ENCODE measurements at places on chromosomes 1 and 21.

GRCh38 chr1:178619042-178619927 is 105.8 kb upstream of the RALGPS2 start:
- DNase-seq: no peak

DNA sequence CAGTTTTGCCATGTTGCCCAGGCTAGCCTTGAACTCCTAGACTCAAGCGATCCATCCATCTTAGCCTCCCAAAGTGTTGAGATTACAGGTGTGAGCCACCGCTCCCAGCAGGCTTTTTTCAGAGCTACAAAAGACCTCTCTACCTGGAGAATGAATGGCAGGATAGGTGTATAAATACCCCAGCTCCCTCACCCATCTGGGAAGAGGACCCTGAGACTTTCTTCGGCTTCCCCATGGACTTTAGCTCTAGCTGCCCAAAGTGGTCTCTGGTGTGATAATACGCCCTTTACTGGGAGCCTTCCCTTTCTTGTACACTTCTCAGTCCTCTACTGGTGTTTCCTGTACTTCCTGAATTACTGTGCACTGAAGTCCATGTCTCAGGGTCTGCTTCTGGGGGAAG is 60.6 kb downstream of the PTP4A2 start:
- DNase-seq: no peak

GRCh38 chr1:169260478-169261151 is 107.0 kb downstream of the NME7 start:
- DNase-seq: no peak

DNA sequence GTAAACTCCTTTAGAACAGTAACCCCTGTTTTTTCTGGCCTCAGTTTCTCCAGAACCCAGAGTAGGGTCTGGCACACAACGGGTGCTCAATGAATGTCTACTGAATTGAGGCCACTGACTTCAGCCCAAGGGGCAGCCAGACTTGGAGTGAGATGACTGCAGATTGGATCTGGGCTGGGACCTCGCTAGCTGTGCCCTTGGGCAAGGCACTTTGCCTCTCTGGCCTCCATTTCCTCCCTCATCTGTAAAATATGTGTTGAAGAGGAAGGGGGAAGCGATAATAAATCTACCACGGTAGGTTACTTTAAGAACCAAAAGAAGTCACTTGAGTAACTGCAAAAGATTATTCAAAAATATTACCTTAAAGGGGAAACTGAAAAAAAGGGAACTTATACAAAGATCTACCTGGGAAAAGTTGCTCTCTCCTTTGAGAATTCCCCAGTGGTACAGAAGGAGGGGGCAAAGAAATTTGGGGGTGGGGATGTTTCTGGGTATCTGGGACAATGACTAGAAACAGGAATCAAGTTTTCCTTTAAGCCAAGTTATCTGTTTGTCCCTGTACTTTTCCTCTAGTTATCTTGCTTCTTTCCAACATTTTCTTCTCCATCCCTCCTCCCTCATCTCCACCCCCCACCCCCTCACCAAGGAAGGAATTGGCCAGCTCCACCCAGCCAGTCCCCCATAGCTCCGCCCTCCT is 394 bp upstream of the GRHL3 start:
- DNase-seq: no peak

- peak; percentile 25 for DNase-seq
Observed at GRCh38 chr1:165645654-165646366, 14.8 kb downstream of the MGST3 start.

GRCh38 chr1:167661527-167662426 is 31.7 kb downstream of the RCSD1 start:
- DNase-seq: no peak

- DNase-seq: no peak
Observed at GRCh38 chr1:186499571-186499970, 38.7 kb upstream of the PDC start.

GRCh38 chr21:38664841-38665240 is 140.9 kb upstream of the ETS2 start:
- no peak for DNase-seq

- peak; percentile 18 for DNase-seq
Observed at GRCh38 chr1:11691302-11691914, at the start of gene DRAXIN. TSS of gene DRAXIN (plus strand) at chr1:11691710. CDS start at chr1:11706259, 14,549 bp downstream.

GRCh38 chr1:12480748-12481362 is 137.2 kb downstream of the DHRS3 start:
- peak; percentile 51 for DNase-seq

DNA sequence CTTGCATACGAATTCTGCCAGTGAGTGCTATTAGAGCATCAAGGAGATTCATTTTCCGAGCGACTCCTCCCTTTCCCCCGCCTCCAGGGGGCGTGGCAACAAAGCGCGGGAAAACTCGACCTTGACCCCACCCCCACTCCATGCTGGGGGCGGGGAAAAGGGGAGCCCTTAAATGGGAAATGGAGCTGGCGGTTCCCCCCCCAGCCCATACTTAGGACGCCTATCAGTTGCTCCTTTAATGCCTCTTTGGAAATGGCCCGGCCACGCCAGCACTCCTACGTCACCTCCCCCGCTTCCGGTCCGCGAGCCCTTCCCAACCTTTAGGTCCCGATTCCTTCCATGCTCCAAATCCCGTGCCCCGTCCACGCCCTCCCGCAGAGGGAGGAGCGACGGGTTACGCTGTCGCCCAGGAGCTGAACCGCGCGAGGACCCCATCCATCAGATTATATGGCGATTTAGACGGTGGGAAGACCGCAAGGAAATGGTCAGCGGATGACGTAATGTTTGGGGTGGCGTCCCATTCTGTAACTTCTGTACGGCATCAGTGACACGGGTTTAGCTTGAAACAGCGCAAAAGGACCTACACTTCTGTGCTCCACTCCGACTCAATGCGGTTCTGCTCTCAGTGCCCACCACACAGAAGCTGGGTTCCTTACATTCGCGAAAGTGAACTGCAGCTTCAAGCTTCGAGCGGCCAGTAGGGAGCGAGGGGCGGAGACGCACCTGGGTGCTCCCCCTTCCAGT is 702 bp upstream of the ZNF687 start:
- DNase-seq: peak; percentile 93

GRCh38 chr1:30378991-30379581 is 344.3 kb downstream of the MATN1 start:
- DNase-seq: no peak

- no peak for DNase-seq
Observed at GRCh38 chr1:53661496-53661895, 77.5 kb downstream of the GLIS1 start.

DNA sequence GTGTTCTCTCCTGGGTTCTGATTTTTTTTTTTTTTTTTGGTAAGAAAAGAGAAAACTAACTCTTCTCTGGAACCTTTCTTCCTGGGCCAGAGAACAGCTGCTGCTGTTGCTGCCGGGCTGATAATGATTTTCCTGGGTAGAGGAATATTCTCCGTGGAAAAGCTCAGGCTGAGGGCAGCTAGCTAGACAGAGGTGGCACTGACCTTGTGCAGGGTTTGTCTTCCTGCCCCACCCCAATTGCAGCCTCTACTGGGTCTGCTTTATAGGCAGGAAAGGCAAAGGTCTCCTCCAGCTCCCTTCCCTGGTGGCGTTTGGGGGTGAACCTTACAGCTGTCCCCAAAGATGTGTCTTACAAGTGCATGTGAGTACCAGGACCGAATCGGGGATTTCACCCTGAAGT is 79.3 kb downstream of the SPSB1 start:
- DNase-seq: no peak

DNA sequence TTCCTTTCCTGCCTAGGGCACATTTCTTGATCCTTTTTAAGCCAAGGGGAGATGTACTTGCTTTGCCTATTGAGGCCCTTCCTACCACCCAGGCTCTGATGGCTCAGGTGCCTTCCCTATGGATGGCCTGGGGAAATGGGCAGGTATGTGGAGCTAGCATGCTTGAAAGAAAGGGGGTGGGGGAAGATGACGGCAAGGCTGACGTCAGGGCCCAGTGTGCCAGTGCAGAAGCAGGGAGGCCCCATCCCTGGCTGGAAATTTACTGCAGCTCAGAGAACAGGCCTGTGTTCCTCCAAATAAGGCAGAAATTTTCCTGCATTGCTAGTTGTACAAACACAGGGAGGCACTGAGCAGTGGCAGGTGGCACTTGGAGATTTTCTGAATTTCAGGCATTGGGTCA is 453.2 kb upstream of the VAMP3 start:
- no peak for DNase-seq

- DNase-seq: no peak
Observed at GRCh38 chr1:100219883-100220282, 29.8 kb downstream of the DBT start.

GRCh38 chr1:181896824-181897223 is 164.7 kb downstream of the ZNF648 start:
- no peak for DNase-seq

DNA sequence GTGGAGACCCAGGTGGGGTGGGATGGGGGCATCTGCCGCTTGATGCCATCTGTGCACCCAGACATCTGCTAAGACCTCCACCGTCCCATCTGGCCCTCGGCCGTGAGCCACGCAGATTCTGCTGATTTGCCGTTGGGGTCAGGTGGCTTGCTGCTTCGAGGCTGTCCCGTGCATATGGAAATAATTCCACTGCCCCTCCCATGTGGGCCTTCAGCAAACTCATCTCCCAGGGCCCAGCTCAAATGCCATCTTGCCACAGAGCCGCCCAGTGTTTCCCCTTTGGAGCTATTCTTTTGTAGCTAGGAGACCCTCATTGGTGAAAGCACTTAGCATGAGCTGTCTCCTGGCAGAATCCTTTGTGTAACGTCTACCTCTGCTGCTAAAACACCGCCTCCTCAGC is 99.8 kb downstream of the KAZN start:
- DNase-seq: no peak

- no peak for DNase-seq
Observed at GRCh38 chr1:88892357-88892877, 1.1 kb upstream of the GTF2B start.

DNA sequence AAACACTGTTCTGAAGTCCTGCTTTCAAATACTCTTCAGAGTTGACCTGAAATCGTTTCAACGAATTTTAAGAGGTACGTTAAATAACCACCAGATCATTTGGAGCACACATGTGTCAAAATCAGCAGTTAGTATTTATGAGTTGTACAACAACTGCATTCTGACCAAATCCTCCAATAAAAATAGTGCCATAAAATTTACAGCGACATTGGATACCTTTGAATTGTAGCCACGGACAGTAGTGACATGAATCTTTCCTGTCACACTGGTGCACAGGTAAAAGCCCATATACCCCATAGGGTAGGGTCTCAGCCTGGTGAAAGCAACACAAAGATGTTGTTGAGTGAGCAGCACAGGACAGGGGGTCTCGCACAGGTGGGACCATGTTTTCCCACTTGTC is 121.5 kb downstream of the CLIC6 start:
- DNase-seq: no peak

DNA sequence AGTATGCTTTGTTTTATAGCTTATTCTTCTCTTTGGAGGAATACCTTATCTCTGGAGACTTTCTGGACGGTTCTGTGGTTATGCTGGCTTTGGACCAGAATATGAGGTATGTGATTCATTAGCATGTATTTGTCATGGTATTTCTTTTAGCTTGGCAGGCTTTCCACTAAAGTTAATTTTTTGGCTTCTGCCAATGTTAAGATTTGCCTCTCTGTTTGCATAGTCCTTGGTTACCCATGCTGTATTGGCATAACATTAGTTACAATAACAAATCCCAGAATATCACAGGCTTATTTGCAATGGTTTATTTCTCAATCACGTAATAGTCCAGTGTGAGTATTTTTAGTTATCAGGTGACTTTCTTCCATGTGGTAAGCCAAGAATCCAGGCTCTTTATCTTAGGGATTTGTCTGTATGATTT is 9.7 kb downstream of the ZMPSTE24 start:
- DNase-seq: no peak

GRCh38 chr1:200048244-200048643 is 20.7 kb downstream of the NR5A2 start:
- no peak for DNase-seq

- no peak for DNase-seq
Observed at GRCh38 chr1:47436979-47437446, 831 bp upstream of the FOXD2 start.

DNA sequence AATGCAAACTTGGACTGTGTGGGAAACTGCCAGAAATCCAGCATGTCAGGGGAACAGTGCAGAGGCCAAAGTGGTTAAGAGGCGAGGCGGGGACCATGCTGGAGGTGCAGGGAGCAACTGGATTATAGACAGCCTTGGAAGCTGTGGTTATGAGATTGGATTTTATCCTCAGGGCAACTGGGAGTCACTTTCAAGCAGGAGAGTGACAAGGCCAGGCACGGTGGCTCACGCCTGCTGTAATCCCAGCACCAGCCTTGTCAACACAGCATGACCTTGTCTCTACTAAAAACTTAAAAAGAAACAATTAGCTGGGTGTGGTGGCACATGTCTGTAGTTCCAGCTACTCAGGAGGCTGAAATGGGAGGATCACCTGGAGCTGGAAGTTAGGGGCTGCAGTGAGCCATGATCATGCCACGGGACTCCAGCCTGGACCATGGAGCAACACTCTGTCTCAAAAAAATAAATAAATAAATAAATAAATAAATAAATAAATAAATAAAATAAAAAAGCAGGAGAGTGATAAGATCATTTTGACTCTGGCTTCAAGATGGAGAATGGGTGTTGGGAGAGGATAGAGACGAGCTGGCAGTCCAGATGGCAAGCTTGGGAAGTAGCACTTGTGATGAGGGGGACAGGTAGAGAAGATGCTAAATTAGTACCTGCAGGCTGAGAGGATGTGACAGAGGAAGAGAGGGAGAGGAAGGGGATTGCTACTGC is 3.5 kb downstream of the HAPLN2 start:
- no peak for DNase-seq

DNA sequence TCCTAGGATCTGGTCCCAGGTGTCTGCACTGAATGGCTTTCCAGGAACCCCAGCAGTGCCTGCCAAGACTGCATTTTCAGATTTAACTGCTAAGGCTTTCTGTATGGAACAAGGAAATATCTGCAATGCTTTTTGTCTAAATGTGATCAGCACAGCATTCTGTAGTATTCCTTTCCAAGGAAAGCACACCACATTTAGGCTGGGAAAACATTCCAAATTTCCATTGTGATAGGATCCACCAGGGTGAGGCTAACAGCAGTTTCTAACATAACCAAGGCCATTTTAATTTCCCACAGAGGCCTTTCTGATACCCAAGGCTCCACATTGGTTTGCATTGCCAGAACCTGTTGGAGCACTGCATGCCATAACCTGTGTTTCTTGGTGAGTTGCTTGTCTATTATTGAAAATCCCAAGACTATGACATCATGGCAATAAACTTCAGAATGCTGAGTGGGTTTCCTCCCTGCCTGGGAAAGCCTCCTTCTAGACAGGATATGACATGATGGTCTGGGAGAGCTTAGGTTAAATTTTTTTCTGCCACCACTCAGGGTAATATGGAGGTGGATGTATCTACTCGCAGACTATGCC is 23.3 kb upstream of the PTGFRN start:
- no peak for DNase-seq

GRCh38 chr1:244789731-244790130 is 45.7 kb upstream of the COX20 start:
- DNase-seq: no peak

- no peak for DNase-seq
Observed at GRCh38 chr1:204483791-204484190, 10.8 kb downstream of the PIK3C2B start.

DNA sequence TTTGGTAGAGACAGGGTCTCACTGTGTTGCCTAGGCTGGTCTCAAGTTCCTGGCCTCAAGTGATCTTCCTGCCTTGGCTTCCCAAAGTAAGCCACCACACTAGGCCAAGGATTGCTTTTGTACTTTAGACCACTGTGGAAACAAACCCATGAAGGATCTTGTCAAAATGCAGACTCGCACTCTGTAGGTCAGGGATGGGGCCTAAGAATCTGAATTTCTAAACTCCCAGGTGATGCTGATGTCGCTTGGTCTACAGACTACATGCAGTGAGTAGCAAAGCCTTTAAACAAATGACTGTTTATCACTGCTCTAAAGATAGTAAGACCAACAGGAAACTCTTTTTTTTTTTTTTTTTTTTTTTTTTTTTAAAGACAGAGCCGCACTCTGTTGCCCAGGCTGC is 54.1 kb upstream of the MUTYH start:
- no peak for DNase-seq

Data from T-helper 2 cell (primary cell).